ENCODE measurements at places on chromosomes 2 and 18.

DNA sequence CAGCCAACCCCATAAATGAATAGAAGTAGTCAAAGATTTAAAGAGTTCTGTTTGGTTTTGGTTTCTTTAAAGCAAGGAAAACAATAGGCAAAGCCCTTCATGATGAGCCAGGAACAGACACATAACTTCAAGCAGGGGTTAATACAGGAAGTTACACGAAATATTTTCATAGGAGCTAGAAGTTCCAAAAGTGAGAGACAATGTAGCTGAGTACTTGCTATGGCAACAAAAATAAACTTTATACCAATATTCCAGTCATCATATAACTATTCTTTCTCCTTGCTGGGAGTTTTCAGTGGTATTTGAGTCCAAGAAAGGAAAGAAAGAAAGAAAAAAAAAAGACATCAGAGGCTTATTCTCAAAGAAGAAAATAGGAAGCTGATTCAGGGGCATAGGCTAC lies 56.2 kb downstream of the COBLL1 start:
- no peak for DNase-seq

DNA sequence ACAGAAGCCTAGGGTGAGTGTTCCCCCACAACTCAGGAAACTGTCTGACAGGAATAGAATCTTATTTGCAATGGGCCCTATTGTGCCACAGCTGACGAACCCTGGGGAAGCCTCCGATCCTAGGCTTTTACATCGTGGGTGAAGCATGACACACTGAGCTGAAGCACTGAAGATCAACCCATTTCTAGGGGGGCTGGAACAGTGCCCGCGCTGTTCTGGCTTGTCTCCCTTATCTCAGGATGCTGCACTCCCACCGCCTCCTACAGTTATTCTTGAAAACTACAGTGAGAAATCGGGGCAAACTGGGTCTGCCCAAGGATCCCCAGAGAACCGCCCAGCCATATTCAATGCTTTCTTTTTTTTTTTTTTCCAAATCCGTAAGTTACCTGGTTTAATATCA lies 41.1 kb downstream of the NETO1 start:
- no peak for DNase-seq

DNA sequence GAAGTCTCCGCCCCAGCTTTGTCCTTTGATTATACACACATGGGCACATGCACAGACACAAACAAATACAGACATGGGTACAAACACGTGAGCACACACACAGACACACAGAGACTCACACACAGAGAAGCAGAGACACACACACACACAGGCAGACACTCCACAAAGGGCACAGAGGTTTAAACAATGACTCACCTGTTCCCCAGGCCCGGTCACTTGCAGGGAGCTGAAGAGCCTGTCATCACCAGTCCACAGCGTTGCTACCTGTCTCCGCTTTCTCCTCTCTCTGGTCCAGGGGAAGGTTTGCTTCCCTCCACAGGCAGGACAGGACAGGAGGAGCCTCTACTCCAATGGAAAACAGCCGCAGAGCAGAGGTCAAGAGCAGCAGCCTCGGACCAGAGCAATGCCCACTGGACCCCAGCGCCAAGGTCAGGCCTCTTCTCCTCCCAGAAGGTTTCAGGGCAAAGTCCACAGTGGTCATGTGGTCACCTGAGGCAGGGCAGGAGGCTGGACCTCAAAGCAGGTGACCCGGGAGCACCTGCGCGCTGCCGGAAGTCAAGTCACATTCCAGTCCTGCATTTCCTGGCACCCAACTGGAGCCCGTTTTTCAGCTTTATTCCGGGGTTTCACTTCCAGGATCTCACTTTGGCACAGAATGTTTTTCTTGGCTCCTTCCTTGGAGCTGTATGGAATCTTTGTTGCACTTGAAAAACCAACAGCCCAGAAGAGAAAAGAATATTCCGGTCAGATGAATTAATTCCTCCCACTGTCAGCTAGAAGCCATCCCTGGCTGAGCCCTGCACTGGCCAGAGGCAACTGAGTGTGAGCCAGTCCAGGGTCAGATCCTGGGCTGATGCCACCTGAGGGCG lies at the start of gene RAB17:
TSS of gene RAB17 (minus strand) at position 463 of the 869 bp plus-strand sequence. CDS start 4,580 bp downstream, outside the sequence.
- DNase-seq, result no peak

- no peak for DNase-seq
These were observed 225.8 kb downstream of the PIEZO2 start for GRCh38 chr18:10923551-10924070.

DNA sequence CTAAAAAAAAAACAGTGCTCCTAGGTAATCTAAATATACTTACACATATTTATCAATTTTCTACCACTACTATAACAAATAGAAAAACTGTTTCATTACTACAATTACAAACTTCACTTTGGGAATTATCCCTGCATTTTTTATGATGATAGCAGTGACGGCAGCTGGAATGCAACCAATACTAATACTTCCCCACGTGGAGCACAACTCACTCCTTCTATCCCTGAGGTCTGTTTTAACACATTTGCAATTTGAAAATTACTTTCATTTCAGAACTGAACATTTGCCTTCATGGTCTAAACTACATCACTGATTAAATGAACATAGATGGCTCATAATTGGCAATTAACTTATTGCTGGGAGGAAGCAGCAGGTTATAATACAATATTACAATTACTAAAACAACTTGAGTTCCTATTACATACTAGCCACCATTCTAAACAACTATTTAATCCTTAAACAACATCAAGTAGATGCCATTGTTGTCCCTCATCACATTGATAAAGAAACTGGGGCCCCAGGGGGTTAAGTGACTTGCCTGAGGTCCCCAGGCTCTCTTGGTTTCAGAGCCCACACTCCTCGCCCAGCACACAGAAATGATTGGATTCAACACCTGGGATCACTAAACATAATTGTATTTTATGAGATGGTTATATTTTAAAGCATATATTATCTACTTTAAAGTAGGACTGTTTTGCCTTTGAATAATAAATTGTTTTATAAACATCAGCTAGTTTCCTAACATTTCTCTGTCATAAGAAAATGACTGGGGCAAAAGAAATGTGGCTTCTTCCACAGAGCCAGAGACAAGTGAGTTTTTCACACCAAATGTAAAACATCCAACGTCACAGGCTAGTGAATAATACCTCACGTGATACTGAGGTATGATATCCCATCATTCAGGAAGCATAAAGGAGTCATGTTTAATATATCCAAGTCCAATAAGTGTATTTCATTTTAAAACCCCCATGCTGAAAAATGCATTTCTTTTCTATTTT lies 6.2 kb downstream of the COLEC12 start:
- no peak for DNase-seq

- no peak for DNase-seq
These were observed 109.8 kb upstream of the FZD5 start for GRCh38 chr2:207879536-207879935.

DNA sequence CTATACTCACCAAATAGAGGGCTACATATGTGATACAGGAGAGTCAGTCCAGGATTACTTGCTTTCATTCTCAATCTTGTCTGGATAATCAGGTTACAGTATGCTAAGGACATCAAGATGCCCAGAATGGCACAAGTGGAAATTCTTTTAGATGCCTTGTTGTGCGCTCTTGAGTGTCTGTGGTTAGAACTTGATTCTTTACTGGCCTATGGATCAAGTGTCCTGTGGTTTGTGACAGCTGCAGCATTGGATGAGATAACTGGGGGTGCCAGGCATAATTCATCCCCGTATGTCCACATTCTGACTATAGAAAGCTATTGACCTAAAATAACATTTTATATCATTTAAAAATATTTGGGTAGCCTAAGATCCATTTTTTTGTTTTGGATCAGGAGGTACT lies 40.1 kb downstream of the CDC42EP3 start:
- no peak for DNase-seq

- no peak for DNase-seq
These were observed 41.9 kb downstream of the FOSL2 start for GRCh38 chr2:28434600-28434989.

GRCh38 chr2:160918906-160919503 lies 241.2 kb upstream of the TANK start:
- DNase-seq, result peak; percentile 49

- no peak for DNase-seq
These were observed 13.3 kb downstream of the ST3GAL5 start for GRCh38 chr2:85875350-85876050.

GRCh38 chr2:100146657-100146960 lies 4.2 kb upstream of the AFF3 start:
- DNase-seq, result no peak

- peak; percentile 3 for DNase-seq
These were observed 288.5 kb downstream of the TNS1 start for GRCh38 chr2:217714287-217714751.

GRCh38 chr2:111135910-111136297 lies 15.2 kb downstream of the BCL2L11 start:
- peak; percentile 73 for DNase-seq

GRCh38 chr2:26172871-26173775 lies at the start of gene GAREM2:
Gene GAREM2, plus strand, starts transcription at chr2:26173088. Its CDS starts 133 bp downstream, at chr2:26173221.
- no peak for DNase-seq

DNA sequence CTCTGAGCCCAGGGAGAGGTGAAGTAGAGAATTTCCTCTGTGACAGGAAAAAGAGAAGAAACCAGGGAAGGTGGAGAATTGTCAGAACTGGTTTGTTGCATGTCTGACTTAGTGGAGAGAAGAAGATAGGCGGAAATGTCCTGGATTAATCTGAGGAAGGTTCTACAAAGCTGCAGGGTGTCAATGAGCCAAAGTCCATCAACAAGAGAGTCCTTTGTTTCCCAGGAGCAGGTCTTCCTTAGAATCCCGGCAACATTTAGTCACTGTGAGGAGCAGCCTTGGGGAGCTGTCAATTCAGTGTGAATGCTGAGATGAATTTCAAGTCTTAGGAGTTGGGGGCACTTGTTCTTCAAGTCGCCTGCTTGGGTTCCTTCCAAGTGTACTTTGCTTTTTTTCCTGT lies 88.4 kb upstream of the CELF4 start:
- no peak for DNase-seq

- DNase-seq, result no peak
These were observed 16.9 kb upstream of the CCDC102B start for GRCh38 chr18:68780802-68781635.

GRCh38 chr2:221289389-221289788 lies 282.7 kb downstream of the EPHA4 start:
- DNase-seq, result no peak

- DNase-seq, result no peak
These were observed 25.5 kb downstream of the CRACDL start for GRCh38 chr2:98910349-98911125.

- no peak for DNase-seq
These were observed 391.0 kb upstream of the RAB12 start for GRCh38 chr18:8218197-8218596.

- no peak for DNase-seq
These were observed 12.4 kb downstream of the TFCP2L1 start for GRCh38 chr2:121272596-121272995.

DNA sequence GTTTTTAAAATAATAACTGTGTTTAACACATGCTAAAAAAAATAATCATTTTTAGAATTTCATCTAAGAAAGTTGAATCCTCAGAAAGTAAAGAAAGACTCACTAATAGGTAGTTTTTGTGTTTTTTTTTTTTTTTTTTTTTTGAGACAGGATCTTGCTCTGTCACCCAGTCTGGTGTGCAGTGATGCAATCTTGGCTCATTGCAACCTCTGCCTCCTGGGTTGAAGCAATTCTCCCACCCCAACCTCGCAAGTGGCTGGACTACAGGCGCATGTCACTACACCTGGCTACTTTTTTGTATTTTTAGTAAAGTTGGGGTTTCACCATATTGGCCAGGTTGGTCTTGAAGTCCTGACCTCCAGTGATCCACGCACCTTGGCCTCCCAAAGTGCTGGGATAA lies 7.1 kb downstream of the CKAP2L start:
- DNase-seq, result peak; percentile 36

DNA sequence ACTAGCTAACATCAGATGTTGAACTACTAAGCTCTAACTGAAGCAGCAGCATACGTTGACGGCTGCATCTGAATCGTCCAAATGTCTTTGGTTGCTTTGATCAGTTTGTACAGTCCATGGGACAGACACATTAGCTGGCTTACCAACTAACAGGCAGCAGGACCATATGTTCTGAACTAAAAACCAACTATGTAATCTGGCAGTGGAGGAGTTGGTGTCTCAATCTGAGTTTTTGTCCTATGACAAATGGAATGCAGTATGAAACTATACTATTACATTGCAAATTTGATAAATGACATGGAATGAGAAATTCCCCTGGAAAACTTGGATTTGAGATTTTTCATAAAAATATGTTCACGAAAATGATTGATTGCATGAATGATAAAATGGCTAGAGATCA lies 79.5 kb downstream of the EPHA4 start:
- DNase-seq, result no peak

- DNase-seq, result peak; percentile 9
These were observed 6.6 kb upstream of the DSC3 start for GRCh38 chr18:31049189-31049588.

GRCh38 chr2:10222-10875 lies 36.0 kb downstream of the FAM110C start:
- peak; percentile 8 for DNase-seq

GRCh38 chr2:45716915-45717314 lies 65.4 kb downstream of the PRKCE start:
- DNase-seq, result no peak

GRCh38 chr2:54306556-54306955 lies 50.5 kb upstream of the TSPYL6 start:
- no peak for DNase-seq

GRCh38 chr2:96319396-96319795 lies 5.7 kb upstream of the ITPRIPL1 start:
- no peak for DNase-seq

- no peak for DNase-seq
These were observed 206.7 kb upstream of the RBBP8 start for GRCh38 chr18:22726469-22726868.

GRCh38 chr2:204239411-204240165 lies 303.0 kb downstream of the ICOS start:
- DNase-seq, result no peak

DNA sequence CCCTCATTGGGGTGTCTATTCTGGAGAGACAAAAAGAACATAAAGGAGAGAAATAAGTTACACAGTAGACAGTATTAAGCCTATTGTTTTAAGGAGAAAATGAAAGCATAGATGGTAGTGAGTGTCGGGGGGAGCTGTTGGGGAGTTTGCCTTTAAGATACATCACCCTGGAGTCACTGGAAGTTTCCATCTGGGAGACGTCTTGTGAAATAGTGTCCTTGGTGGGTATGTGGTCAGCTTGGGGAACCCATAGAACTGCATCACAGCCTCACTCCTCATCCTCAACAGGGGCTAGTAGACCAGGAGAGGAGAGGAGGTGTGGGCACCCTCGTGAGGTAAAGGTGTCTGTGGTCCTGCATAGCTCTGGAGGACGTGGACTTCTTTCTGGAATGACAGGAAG lies 60.6 kb downstream of the RNF144A start:
- DNase-seq, result no peak

DNA sequence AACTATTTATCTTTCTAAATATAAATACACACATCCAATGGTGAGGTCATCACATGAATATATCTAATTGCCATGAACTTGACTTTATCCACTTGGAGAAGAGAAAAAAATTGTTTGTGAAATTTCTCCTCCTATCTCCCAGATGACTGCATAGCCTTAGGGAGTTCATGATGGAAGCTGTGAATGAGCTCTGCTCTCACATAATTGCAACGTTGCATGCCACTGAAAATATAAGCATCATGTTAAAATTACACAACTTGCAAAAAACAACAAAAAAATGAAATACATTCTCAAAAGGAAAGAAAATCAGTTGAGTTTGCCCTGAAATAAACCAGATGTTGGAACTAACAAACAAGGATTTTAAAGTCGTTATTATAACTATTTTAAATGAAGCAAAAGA lies 50.6 kb upstream of the OSR1 start:
- DNase-seq, result no peak
